NCI-H524 (cell line): ENCODE measurements at places on chromosomes 5 and 9.
A peak's percentile ranks its signal among the peaks of the same experiment; 100 is the strongest.

DNA sequence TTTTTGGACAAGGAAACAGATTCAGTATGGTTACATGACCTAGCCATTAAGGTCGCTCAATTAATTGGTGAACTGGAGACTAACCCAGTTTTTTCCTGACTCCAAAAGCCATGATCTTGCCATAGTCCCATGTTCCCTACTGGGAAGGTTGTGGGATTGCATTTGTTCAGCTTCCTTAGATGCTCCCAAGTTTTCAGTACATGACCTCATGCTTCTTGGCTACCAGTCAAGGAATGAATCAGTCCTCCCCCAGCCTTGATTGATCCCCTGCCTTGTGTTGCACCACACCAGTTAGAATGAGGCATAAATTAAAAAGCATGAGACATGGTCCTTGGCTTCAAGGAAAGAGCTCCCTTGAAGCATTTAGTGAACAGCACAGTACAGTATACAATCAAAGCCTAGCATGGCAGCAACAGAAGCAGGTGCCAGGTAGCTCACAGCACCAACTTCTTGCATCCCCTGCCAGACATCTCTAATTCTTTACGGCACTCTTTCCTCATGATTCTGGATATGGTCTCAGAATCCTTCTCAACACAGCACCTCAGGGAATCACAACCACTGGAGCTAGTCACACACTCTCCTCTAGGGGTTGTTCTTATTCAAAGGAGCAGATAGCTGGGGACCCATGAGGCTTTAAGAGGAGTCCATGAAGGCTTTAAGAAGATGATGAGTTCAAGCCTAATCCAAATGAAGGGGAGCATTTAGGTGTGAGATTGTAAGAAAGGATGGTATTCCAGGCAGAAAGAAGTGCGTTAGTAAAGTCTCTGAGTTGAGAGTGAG lies 295.5 kb upstream of the CLINT1 start:
- DNase-seq: no peak

DNA sequence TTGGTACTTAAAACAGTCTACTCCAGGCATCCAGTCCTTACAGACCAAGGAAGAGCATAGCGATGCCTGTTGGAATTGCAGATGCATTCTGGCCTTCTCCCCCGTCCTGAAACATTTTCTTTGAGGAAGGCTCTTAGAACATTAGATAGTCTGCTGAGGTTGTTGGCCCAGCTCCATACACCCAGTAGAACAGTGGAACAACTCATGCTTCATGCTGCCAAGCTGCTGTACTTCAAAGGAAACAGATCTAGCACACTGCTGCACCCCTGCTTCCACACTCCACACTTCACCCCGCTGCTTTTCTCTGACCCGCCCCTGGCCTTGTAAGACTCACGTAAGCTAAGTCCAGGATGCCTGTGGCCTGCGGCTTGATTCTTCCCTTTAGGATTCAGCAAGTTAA lies 33.4 kb upstream of the NCS1 start:
- DNase-seq: peak; percentile 55

- DNase-seq: peak; percentile 26
Measured at GRCh38 chr5:14263699-14264098, 120.6 kb downstream of the TRIO start.

- DNase-seq: no peak
Measured at GRCh38 chr5:40033411-40033810, 608.6 kb upstream of the DAB2 start.

GRCh38 chr5:166596043-166596442 lies 1695.4 kb upstream of the WWC1 start:
- DNase-seq: peak; percentile 32

- DNase-seq: no peak
Measured at GRCh38 chr5:116514421-116514970, 60.1 kb downstream of the SEMA6A start.

DNA sequence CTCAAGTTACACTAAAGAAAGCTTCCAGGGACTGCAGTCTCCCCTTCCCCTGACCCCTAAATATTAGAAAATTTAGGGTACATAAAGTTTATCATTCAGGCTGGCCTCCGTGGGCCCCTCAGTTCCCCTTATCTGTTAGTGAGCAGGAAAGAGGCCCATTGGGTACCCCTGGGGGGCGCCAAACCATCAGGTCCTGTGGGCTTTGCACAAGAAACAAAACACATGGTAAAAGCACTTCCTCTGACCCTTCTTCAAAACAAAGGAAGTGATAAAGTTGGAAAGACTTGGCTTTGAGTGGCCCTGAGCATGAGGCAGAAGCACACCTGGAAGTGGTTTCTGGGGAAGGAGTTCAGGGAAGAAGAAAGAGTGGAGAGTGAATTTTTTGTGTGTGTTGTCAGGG lies 213.0 kb downstream of the SMARCA2 start:
- DNase-seq: peak; percentile 9

GRCh38 chr9:130186839-130187522 lies 14.8 kb downstream of the NCS1 start:
- DNase-seq: no peak

DNA sequence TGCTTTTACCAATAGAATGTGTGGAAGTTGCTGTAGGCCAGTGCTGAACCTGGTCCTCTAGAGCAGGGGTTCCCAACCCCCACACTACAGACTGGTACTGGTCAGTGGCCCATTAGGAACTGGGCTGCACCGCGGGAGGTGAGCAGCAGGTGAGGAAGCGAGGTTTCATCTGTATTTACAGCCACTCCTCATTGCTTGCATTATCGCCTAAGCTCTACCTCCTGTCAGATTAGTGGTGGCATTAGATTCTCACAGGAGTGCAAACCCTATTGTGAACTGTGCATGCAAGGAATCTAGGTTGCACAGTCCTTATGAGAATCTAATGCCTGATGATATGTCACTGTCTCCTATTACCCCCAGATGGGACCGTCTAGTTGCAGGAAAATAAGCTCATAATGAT lies 6.1 kb upstream of the CCDC152 start:
- DNase-seq: no peak

DNA sequence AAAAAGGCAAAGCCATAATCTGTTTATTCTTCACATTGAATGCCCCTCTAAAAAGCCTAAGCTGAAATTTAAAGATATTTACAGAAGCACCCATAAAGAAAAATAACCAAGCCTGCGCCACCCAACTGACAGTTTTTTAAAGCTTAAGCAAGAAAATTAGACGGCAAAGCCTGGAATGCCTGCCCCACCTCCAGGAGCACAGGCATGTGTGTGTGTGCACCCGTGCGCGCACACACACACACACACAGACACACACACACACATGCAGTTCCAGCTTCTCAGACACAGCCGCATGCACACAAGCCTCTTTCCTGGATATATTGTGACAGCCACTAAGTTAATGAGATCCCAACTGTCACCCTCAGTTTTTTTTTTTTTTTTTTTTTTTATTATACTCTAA lies 88.2 kb downstream of the FRMD3 start:
- DNase-seq: peak; percentile 19
